ENCODE measurements at places on chromosomes 1 and 21. TPM values are rescaled to one million over a fixed set of nuclear protein-coding genes. Genes with fewer than 3 reads are reported as not detected.

The CLDN17 gene
- total RNA-seq, result not detected

The CD52 gene
- 90.7 TPM for total RNA-seq

The DENND2C gene
- 0.11 TPM for total RNA-seq

The MYCL gene
- total RNA-seq, result 22.0 TPM

The C1orf105 gene
- not detected for total RNA-seq

The NDUFS2 gene
- total RNA-seq, result 86.7 TPM

The RORC gene
- total RNA-seq, result not detected

The SERINC2 gene
- 1.2 TPM for total RNA-seq

The UMODL1 gene
- not detected for total RNA-seq

The GBP6 gene
- not detected for total RNA-seq

The DPYD gene
- 0.18 TPM for total RNA-seq

The ASB17 gene
- total RNA-seq, result not detected

The HPDL gene
- not detected for total RNA-seq

The RUNX3 gene
- total RNA-seq, result 0.64 TPM

The ADAMTS1 gene
- 0.34 TPM for total RNA-seq

The TCP10L gene
- 0.58 TPM for total RNA-seq

The KCNA2 gene
- not detected for total RNA-seq

The TCEANC2 gene
- total RNA-seq, result 7.0 TPM

The FCRL4 gene
- total RNA-seq, result not detected

The HMGCS2 gene
- total RNA-seq, result 0.18 TPM

The MKNK1 gene
- 41.7 TPM for total RNA-seq

The LIN28A gene
- 5.1 TPM for total RNA-seq

The NPHS2 gene
- not detected for total RNA-seq

The TNFSF18 gene
- total RNA-seq, result not detected

Measured in K562 (cell line).